Activated naive CD8-positive, alpha-beta T cell treated with anti-CD3 and anti-CD28 coated beads, Interleukin-2, amount 10 ng/mL, durations not matched to agents 7 days and 5 days (primary cell): ENCODE measurements at places on chromosomes 4 and X. TPM values are rescaled to one million over a fixed set of nuclear protein-coding genes. Genes with fewer than 3 reads are reported as not detected.

The TRAM1L1 gene
- not detected for total RNA-seq

The NPFFR2 gene
- not detected for total RNA-seq

The CDS1 gene
- total RNA-seq: 0.26 TPM

The C4orf36 gene
- not detected for total RNA-seq

The ASB9 gene
- 0.71 TPM for total RNA-seq

The BANK1 gene
- 0.72 TPM for total RNA-seq

The PASD1 gene
- total RNA-seq: not detected

DNA sequence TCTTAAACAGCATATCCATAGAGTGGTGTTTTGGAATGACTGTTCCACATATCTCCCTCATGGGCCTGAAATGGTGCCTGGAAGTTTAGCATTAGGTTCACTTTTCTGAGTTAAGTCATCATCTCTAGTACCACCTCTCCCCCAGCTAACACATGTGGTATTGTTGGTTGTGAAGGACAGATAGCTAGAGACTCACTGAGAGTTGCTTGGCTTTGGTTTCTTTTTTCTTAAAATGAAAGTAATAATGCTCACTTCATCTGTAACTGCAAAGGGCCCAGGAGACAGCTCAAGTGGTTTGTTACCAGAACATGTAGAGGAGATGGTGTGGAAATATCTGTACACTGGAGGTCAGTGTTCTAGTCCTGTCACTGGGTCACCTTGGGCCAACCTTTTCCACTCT is 90.9 kb downstream of the EFNB1 start:
- DNase-seq: no peak
- peaks cover 3% of the 10 kb centered on the region for H3K27me3 ChIP-seq
- no peak overlapping the region for H3K27ac ChIP-seq
- no peaks in the 10 kb centered on the region for H3K36me3 ChIP-seq

GRCh38 chrX:102517326-102517725 is 787 bp upstream of the TMSB15A start:
- no peak overlapping the region for H3K27ac ChIP-seq
- peaks cover 25% of the 10 kb centered on the region for H3K27me3 ChIP-seq
- peaks cover 7% of the 10 kb centered on the region for H3K4me1 ChIP-seq
- no peak overlapping the region for H3K4me3 ChIP-seq

- no peaks in the 10 kb centered on the region for H3K4me1 ChIP-seq
- DNase-seq: no peak
- H3K36me3 ChIP-seq: no peaks in the 10 kb centered on the region
- no peak overlapping the region for H3K27ac ChIP-seq
- H3K27me3 ChIP-seq: no peaks in the 10 kb centered on the region
- H3K4me3 ChIP-seq: no peak overlapping the region
Measured at GRCh38 chr4:175536852-175537453, 275.1 kb downstream of the GPM6A start.

- DNase-seq: no peak
- H3K27ac ChIP-seq: no peak overlapping the region
- peaks cover 5% of the 10 kb centered on the region for H3K27me3 ChIP-seq
- no peaks in the 10 kb centered on the region for H3K4me1 ChIP-seq
- H3K4me3 ChIP-seq: no peak overlapping the region
Measured at GRCh38 chrX:130300010-130300282, 31.2 kb upstream of the ZNF280C start.

- no peak overlapping the region for H3K4me3 ChIP-seq
- H3K4me1 ChIP-seq: no peaks in the 10 kb centered on the region
- no peaks in the 10 kb centered on the region for H3K27me3 ChIP-seq
- no peaks in the 10 kb centered on the region for H3K36me3 ChIP-seq
- no peak for DNase-seq
Measured at GRCh38 chrX:141619336-141619735, 29.8 kb downstream of the SPANXA2 start.

DNA sequence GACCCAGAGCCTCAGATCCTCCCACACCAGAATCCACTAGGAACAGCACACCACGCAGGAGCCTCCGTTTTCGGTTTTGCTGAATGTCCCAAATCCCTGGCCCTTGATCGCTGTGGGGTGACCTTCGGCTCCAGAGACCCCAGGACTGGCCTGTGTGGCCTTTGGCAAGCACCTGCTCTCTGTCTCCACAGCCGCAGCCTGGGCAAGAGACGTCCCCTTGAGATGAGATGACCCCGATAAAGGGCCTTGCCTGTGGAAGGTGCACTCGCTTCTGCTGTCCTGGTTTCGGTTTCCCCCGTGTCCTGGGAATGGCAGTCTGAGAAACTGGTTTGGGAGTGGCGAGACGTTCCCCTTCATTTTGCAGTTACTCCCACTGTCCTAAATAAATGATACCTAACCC is 9.6 kb downstream of the PSAPL1 start:
- no peaks in the 10 kb centered on the region for H3K27me3 ChIP-seq
- H3K36me3 ChIP-seq: no peaks in the 10 kb centered on the region
- no peaks in the 10 kb centered on the region for H3K4me1 ChIP-seq
- H3K4me3 ChIP-seq: no peak overlapping the region

DNA sequence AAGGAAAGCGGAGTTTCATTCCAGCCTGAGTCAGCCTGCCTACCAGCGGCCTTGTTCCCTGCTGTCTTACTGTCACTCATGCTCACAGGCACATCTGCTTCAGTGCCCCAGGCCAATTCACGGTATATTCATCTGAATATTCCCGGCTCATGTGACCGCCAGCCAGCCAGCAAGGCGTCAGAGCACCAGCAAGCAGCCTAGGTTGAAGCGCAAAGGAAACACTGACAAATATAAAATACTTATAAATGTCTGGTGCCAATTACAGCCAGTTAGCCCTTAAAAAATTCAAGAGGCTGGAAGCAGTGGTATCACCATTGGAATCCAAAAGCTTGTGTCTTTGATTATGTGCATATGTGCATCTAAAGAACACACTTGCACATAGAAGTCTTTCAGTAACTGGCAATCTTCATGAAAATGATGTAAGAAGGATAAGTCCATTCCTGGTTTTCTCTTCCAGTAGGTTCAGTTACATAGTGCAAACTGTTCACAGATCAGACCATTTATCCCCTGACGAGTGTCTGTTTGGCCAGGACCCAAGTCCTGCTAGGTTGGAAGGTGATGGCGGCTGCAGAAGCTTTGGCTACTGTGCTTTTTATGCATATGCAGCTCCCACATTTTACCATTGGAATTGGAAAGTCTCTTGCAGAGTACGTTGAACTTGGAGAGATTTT is 61.3 kb downstream of the LUZP4 start:
- no peak for DNase-seq
- H3K27me3 ChIP-seq: peaks cover 3% of the 10 kb centered on the region
- no peaks in the 10 kb centered on the region for H3K36me3 ChIP-seq
- no peak overlapping the region for H3K27ac ChIP-seq

DNA sequence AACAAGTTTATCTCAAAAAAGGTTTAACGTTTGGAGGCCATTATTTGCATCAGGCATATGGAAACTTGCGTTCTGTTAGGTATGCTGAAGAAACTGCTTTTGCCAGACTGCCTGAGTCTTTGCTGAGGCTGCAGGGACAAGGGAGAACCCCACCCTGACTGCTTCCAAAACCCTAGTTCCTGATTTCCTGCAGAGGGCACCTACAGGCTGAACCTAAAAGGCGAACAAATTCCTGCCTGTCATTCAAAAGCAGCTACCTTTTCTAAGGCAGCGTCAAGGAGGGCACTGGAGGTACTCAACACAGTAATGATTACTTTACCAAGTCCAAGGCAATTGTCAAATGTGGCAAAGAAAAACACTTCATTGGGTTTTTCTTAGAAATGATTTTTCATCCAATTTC is 578 bp upstream of the CORIN start:
- no peak for DNase-seq
- peaks cover 2% of the 10 kb centered on the region for H3K27me3 ChIP-seq
- peaks cover 2% of the 10 kb centered on the region for H3K36me3 ChIP-seq
- no peak overlapping the region for H3K4me3 ChIP-seq
- no peak overlapping the region for H3K27ac ChIP-seq
- H3K4me1 ChIP-seq: peaks cover 22% of the 10 kb centered on the region

- no peaks in the 10 kb centered on the region for H3K27me3 ChIP-seq
- H3K4me3 ChIP-seq: no peak overlapping the region
- peaks cover 35% of the 10 kb centered on the region for H3K36me3 ChIP-seq
- peaks cover 43% of the 10 kb centered on the region for H3K4me1 ChIP-seq
- H3K27ac ChIP-seq: peak overlapping the region; percentile 23
Measured at GRCh38 chr4:99859618-99860017, 34.6 kb downstream of the LAMTOR3 start.

DNA sequence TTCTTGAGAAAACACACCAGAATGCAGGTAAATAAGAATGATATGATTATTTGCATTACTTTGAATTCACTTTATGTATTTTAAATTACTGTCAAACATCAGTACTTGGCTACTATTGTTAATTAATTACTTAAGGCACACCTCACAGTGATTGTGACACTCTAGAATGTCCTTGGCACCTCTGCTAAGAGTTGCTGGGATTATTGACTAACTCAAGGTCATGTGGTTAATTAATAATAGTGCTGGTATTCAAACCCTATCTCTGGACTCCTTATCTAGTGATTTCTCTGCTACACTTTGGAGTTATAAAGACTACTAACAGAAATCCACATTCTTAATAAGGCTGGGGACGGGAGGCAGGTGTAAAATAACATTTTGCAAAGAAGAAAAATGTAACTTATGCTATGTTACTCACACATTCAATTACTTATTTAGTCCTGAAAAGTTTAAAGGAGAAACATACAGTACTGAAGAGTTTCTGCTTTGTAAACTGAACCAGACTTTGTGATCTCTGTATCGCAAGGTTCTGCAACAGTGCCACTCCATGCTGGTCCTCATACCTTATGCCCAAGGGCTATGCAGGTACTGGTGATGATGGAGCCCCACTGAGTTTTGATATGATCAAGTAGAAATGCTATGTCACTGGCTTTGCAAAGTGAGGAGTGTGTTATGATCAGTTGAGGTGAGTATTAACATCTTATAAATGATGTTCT is 242.7 kb downstream of the MID1IP1 start:
- H3K27ac ChIP-seq: no peak overlapping the region
- peaks cover 2% of the 10 kb centered on the region for H3K27me3 ChIP-seq
- no peaks in the 10 kb centered on the region for H3K36me3 ChIP-seq
- H3K4me3 ChIP-seq: no peak overlapping the region
- H3K4me1 ChIP-seq: no peaks in the 10 kb centered on the region
- no peak for DNase-seq

- H3K4me3 ChIP-seq: no peak overlapping the region
- H3K4me1 ChIP-seq: no peaks in the 10 kb centered on the region
- no peaks in the 10 kb centered on the region for H3K36me3 ChIP-seq
- DNase-seq: peak; percentile 8
Measured at GRCh38 chr4:8307714-8308113, 38.2 kb downstream of the HTRA3 start.

GRCh38 chrX:10611441-10612090 is 8.8 kb downstream of the MID1 start:
- no peak for DNase-seq
- H3K27ac ChIP-seq: no peak overlapping the region
- no peaks in the 10 kb centered on the region for H3K36me3 ChIP-seq
- H3K4me3 ChIP-seq: no peak overlapping the region

DNA sequence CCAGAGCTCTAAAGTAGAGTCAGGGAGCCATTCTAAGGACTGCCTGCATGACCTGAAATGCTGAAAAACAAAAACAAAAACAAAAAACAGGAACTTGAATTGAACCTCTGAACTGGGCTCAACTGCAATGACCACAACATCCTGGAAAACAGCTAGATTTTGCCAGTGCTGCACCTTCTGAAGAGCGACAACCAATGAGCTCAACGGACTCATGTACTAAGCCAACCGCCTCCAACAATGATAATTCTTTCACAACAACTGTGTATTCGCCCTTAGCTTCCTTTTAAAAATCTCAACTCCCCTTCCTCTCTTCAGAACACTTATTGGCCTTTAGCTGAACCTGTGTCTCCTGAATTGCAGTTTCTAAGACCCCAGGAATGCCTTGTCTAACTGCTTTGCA is 69.8 kb downstream of the HAUS3 start:
- peak overlapping the region; percentile 27 for H3K27ac ChIP-seq
- H3K4me1 ChIP-seq: peaks cover 19% of the 10 kb centered on the region
- peak overlapping the region; percentile 17 for H3K4me3 ChIP-seq
- no peak for DNase-seq

DNA sequence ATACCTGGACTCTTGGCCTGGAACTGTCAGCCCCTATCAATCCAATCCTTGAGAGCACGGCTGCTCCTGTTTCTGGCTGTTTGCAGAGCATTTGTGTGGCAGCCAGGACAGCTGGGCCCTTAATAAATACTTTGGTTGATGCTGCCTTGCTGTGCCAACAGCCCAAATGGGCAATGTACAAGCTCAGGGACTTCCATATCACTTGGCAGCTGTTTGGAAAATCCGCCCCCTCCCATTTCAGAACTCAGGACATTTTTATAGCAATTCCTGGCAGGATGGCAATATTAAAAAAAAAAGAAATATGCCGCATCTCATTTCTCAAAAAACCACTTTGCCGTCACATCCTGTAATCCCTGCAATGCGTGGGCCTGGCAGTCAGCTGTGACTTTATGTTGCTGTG is 218.9 kb downstream of the HS3ST1 start:
- no peaks in the 10 kb centered on the region for H3K4me1 ChIP-seq
- H3K27ac ChIP-seq: no peak overlapping the region
- no peak for DNase-seq
- H3K4me3 ChIP-seq: no peak overlapping the region
- H3K36me3 ChIP-seq: no peaks in the 10 kb centered on the region

DNA sequence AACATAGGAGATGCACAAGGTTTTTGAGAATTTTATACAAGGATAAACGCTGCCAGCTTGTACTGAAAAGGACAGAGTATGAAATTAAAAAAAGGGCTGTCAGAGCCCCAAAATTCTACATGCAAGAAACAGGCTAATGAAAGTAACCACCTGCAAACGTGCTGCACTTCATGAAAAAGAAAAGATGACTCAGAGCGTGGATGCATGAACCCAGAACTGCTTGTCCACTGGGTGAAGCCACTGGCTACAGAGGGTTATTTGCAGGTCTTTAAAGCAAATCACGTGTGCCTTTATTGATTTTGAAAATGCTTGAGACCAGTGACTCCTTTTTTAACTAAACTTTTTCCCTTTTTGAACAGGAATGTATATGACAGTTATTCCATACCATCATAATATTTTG is 25.3 kb upstream of the FRMD7 start:
- no peaks in the 10 kb centered on the region for H3K4me1 ChIP-seq
- no peak overlapping the region for H3K4me3 ChIP-seq
- DNase-seq: no peak
- H3K27ac ChIP-seq: no peak overlapping the region
- H3K27me3 ChIP-seq: peaks cover 3% of the 10 kb centered on the region

DNA sequence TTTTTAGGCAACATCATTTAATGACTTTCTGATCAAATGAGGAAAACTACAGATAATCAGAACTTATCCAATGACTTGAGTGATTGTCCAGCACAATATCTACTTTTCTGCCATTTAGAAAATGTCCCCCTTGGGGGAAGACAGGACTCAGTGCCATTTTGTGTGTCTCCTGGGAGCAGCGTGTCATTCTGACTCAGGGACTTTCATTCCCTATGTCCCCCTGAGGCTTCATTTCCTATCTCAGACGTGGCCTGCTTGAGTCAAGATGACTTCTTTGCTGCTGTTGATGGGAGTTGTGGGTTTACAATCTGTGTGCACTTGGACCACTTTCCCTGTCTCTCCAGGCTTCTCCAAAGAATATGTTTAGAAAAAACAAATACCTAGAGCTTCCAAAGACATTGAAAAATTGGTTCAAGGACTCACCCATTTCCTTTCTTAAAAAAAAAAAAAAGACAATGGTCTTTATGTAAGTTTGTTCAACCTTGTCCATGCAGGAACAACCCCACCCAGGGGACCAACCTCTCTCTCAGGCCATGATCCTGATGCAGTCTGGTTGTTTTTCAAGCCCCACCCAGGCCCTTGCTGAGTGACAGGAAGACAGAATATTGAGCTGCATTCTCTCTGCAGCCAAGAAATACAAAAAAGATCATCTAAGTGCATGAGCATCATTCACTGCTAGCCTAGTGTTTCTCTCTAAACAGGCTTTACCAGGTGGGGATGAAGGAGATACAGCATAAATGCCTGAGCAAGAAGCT is 34.3 kb upstream of the TMEM154 start:
- H3K27ac ChIP-seq: no peak overlapping the region
- H3K27me3 ChIP-seq: peaks cover 2% of the 10 kb centered on the region
- H3K36me3 ChIP-seq: peaks cover 2% of the 10 kb centered on the region
